ENCODE measurements at places on chromosomes 1 and 21.

- DNase-seq: no peak
These were observed 17.9 kb downstream of the KDM1A start for GRCh38 chr1:23037081-23037740.

- peak; percentile 29 for DNase-seq
These were observed 5.0 kb downstream of the RABGGTB start for GRCh38 chr1:75791022-75791421.

GRCh38 chr1:41342774-41343355 lies 18.4 kb upstream of the FOXO6 start:
- DNase-seq: no peak

DNA sequence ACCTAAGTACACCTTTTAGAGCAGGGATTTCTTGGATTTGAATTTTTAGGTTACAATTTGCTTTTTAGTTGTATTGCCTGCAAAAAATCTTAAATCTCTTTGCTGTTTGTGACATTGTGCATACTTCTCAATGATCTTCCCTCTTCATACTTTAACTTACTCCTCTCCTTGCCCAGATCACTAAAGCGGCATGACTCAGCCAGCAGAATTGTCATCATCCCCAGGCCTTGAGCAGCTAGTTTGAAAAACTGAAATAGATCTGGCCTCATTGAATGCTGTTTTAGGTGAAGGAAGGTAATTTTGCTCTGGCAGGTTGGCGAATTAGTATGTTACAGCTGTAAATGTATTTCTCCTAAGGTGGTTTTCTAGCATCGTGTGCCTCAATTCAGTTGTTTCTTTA lies 145.9 kb downstream of the RYR2 start:
- DNase-seq: no peak

- no peak for DNase-seq
These were observed 80.5 kb downstream of the GALNT2 start for GRCh38 chr1:230147253-230148125.

- DNase-seq: no peak
These were observed 78.3 kb downstream of the VWA5B1 start for GRCh38 chr1:20368866-20369470.

GRCh38 chr1:46690931-46691421 lies 19.3 kb downstream of the TEX38 start:
- no peak for DNase-seq

GRCh38 chr1:150089846-150090520 lies 22.4 kb downstream of the VPS45 start:
- DNase-seq: no peak

- no peak for DNase-seq
These were observed 23.5 kb downstream of the MIA3 start for GRCh38 chr1:222641269-222641948.

- no peak for DNase-seq
These were observed 67.3 kb downstream of the RHOU start for GRCh38 chr1:228802386-228803220.

DNA sequence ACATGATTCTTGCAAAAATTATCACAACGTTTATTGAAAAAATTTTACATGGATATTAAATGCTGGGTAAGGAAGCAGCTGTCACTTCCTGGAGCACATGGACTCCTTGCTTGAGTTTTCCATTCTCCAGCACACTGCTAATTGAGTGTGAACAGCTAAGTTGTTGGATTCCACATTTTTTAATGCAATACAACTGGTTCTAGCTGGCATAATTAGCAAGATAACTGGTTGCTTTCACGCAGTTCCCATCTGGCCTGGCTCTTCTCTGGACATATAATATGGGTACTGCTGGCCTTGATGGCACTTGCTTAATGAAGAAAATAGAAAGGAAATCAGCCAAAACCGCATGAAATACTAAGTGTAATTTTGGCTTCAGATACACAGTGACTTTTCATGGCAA lies 26.6 kb downstream of the RGS21 start:
- no peak for DNase-seq

- no peak for DNase-seq
These were observed 81.1 kb upstream of the GPR88 start for GRCh38 chr1:100456880-100457279.

DNA sequence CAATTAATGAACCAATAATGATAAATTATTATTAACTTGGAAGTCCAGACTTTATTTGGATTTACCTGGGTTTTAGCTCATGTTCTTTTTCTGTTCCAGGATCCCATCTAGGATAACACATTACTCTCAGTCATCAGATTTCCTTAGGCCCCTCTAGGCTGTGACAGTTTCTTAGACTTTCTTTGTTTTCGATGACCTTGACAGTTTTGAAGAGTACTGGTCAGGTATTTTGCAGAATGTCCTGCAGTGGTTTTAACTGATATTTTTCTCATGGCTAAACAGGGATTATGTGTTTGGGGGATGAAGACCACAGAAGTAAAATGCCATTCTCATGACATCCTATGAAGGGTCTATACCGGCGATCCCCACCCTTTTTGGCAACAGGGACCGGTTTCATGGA lies 144.0 kb downstream of the NAV1 start:
- no peak for DNase-seq

- no peak for DNase-seq
These were observed 111.9 kb downstream of the DENND1B start for GRCh38 chr1:197663162-197663953.

DNA sequence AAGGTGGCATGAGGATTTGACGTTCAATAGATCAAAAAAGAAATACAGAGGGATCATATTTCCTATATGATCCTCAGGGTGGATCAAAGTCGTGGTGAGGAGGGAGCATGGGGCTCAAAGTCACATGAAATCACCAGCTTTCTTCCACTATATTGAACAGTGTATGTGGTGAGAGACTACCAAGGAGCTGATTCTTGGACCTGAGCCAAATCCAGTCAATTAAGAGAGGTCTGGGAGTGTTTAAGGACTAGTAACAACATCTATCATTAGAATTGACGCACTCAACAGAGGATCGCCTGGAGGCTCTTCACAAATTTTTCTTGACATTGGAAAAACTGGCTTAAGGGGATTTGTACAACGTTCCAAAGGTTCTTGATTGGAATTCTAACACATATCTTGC lies 267.7 kb upstream of the PROX1 start:
- DNase-seq: no peak

- DNase-seq: peak; percentile 28
These were observed 26.0 kb downstream of the SERBP1 start for GRCh38 chr1:67404212-67404620.

DNA sequence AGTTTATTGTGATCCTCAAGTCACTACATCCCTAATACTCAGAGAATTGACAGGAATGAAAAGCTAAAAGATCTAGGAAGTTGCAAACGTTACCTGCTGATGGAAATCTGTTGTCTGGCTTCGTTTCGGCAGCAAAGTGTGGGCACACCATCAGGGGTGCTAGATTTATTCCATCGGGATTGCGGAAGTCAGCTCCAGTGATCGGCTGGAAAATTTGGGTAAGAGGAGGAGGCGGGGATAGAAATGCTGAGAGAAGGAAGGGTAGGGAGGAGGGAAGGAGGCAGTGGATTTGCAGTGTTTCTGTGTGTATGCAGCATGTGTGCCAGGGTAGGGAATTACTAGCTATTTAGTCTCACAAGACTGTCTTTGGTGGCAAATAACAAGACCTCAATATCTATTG lies at the start of gene CTSK:
CTSK (minus strand) TSS at position 140 of the 400 bp plus-strand sequence. CDS start 1,455 bp downstream, outside the sequence.
- no peak for DNase-seq

DNA sequence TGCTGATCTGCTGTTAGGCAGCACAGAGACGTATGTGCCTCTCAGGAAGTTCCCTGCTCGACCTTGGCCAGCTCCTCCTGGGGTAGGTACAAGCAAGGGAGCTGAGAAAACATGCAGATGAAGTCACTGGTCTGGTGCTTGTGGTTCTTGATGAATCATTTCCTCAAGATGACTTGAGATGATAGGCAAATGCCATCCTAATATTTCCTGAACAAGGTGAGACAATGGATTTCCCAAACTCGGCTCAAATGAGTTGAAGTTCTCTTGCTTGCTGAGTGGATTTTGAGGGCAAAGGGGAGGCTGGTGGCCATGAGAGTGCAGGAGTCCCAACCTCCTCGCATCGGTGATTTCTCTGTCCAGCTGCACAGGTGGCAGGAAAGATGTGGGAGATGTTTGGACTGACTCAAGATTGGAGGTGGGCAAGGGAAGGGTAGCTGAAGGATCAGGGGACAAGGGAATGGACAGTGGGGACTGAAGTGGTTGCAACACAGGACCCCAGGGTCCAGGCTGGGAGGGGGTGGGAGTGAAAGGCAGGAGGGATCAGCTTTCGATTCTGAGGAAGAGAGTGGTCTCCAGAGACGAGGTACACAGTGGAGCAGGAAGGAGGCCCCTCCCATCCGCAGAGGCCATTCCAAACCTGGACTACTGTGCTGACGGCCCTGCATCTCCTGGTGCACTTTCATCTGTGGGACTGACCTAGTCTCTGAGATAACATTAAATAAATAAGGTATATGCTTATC lies 63.9 kb downstream of the CAPN2 start:
- DNase-seq: peak; percentile 89

DNA sequence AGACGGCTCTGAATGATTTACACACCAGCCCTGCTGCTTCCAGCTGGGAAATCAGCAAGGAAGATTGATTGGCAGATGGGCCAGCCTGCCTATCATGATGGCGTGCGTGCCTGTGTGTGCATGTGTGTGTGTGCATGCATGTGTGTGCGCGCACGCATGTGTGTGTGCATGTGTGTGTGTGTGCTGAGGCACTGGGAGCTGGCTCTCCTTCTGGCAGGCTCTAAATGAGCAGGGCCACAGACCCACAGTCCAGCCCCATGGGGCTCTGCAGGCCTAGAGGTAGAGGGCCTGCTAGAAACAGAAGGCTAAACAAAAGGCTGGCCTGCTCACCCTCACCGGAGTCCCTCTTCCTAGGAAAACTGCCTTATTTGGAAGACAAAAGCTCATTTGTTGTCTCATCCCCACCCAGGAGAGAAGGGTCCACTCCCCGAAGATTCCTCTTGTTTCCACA lies 6.0 kb downstream of the KLHDC8A start:
- DNase-seq: no peak

- peak; percentile 23 for DNase-seq
These were observed 771 bp downstream of the PACC1 start for GRCh38 chr1:212413902-212414327.

DNA sequence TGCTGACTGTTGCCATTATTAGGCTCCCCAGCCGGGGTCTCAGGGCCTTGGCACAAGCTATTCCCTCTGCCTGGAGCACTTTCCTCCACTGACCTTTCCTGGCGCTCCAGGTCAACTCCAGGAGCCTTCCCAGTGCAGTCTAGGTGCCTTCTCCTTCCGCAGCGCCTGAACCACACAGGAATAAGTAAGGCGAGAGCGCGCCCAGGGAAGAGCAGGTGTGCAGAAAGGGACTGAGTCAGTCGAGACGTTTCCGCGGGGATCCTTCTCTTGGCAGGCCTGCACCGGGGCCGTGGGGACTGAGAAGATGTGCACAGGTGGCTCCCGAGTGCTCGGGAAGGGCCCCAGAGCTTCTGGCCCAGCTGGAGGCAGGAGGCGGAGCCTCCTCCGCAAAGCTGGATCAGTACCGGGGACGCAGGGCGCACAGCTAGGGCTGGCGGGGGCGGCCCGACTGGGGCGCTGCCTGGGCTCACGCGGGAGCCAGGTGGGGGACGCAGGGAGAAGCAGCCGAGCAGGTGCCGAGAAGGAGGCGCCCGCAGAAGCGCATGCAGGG lies 765 bp upstream of the BMP8A start:
- no peak for DNase-seq

DNA sequence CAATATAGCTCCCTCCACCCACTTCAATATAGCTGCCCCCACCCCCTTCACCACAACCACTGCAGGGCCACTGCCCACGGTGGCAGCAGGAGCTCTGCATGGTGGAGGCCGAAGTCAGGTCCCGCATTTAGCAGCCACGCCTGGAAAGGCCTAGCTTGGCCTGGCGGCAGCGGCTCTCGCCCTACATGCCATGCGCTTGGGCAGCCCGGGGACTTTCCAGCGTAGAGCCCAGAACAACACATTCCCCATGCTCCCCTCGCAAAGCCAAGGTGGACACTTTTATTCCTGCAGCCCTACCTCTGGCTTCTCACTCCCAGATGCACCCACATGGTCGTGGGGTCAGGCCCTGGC lies 37.1 kb downstream of the LHX4 start:
- DNase-seq: no peak

DNA sequence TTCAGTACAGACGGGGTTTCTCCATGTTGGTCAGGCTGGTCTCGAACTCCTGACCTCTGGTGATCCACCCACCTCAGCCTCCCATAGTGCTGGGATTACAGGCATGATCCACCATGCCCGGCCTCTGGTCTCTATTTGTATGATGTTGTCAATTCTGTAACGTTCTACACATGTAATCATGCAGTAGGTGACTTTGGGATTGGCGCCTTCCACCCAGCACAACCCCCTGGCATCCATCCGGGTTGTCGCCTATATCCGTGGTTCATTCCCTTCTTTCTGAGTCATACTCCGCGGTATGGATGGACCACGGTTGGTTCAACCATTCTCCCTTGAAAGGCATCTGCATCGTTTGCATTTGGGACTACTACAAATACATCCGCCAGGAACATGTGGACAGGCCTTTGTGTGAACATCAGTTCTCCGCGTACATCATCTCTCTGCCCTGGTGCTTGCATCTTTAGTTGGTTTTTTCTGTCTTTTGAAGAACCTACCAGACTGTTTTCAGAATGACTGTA lies 72.1 kb downstream of the PDE9A start:
- no peak for DNase-seq

- DNase-seq: no peak
These were observed 9.2 kb upstream of the OSBPL9 start for GRCh38 chr1:51607681-51608095.

GRCh38 chr1:186149591-186149990 lies 225.5 kb downstream of the TPR start:
- DNase-seq: no peak

DNA sequence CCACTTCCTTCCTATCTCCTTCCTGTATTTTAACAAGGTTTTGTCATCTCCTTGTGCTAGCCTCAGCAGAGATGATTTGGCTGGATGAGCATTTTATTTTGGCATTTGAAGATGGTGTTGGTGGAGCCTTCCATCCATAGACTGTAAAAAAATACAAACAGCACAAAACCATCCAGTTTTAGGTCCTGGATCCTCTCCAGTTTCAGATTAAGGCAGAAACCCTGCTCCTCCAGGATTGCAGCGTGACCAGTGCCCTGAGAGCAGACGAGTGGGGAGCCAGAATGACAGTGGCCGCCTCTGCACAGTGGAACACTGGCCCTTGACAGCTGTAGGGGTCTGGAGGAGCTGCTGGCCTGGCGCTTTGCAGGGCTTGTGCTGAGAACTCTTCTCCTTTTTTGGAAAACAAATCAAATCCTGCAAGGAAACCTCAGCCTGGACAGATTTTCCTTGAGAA lies 72.2 kb upstream of the GADD45A start:
- DNase-seq: no peak

GRCh38 chr1:48121955-48122354 lies 100.6 kb upstream of the SLC5A9 start:
- no peak for DNase-seq

GRCh38 chr1:201710632-201711597 lies 118.0 kb upstream of the IPO9 start:
- DNase-seq: peak; percentile 49

DNA sequence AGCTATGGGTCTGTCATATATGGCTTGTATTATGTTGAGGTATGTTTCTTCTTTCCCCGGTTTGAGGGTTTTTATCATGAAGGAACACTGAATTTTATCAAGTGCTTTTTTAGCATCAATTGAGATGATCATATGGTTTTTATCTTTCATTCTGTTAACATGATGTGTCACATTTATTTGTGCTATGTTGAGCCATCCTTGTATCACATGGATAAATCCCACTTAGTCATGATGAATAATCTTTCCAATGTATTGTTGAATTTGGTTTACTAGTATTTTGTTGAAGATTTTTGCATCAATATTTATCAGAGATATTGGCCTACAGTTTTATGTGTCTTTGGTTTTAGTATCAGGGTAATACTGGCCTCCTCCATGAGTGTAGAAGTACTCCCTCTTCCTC lies 61.7 kb downstream of the GPR137B start:
- DNase-seq: no peak

- peak; percentile 78 for DNase-seq
These were observed 2.6 kb upstream of the TOR3A start for GRCh38 chr1:179079113-179079761.

Data from astrocyte of the spinal cord (primary cell).